ENCODE measurements at places on chromosomes 3 and 15.

DNA sequence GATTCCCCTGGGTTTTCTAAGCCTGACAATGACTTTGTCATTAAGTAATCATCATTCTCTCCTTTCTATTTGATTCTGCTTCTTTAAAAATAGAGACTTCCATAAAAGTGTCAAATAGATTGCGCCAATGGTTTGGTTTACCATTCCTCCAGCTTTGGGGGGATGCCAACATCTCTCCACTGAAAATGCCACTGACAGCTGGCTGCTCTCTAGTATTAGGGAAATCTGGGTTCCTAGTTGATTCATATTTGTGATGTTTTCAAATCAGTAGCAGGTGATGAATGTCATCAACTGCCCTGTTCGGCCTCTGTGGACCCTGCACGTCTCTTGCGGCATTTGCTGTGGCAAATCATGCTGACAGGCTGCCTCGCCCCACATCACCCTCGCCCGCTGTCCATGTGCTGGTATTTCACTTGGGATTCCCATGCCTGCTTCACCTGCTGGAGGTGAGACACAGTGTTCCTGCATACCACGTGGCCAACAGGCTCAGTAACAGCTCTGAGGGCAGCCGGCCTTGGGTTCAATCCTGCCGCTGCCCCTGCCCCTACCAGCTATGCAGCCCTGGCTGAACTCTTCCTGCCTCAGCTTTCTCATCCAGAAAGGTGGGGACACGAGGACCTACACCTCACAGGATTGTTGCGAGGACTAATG lies 28.1 kb downstream of the ZXDC start:
- DNase-seq: no peak

GRCh38 chr15:88894348-88894818 lies 961 bp downstream of the HAPLN3 start:
- peak; percentile 85 for DNase-seq

- no peak for DNase-seq
Measured at GRCh38 chr15:52499506-52499905, 29.2 kb downstream of the MYO5A start.

- no peak for DNase-seq
Measured at GRCh38 chr3:123088387-123088786, 21.6 kb downstream of the PDIA5 start.

- DNase-seq: no peak
Measured at GRCh38 chr3:111134302-111134701, 62.7 kb downstream of the NECTIN3 start.

- DNase-seq: no peak
Measured at GRCh38 chr15:70870051-70870450, 16.1 kb upstream of the LARP6 start.

DNA sequence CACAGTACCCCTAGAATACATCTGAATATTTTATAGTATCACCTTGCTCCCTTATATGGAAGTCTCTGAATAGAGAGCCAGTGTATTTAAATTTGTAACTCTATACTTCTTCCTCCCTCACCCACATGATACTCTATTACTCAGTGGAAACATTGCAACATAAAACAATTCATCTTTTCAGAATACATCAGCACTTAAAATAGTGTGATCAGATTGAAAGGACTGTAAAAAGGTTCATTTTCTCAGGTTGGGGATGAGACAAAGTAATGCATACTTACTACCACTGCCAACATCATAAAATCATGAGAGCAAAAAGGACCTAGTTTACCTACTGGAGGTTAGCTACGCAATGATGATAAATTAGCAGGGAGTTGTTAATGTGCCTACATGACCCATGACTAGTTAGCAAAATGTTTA lies 13.8 kb upstream of the THRB start:
- DNase-seq: no peak

DNA sequence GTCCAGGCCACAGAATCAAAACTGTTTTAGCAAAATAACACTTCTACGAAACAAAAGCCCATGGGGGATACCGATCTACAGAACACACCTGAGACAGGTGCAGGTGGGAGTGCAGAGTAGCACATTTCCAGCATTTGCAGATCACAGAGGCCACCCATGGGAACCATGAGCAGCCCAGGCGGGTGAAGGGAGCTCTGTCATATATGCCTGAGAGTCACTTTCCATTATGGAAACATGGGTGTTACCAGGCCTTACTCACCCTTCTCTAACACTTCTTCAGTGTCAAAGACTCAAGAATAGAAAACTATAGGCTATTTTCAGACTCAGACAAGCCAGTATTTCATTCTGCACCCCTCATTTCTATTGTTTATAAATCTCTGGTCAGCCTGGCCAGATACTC lies 3.5 kb downstream of the PLA1A start:
- no peak for DNase-seq

DNA sequence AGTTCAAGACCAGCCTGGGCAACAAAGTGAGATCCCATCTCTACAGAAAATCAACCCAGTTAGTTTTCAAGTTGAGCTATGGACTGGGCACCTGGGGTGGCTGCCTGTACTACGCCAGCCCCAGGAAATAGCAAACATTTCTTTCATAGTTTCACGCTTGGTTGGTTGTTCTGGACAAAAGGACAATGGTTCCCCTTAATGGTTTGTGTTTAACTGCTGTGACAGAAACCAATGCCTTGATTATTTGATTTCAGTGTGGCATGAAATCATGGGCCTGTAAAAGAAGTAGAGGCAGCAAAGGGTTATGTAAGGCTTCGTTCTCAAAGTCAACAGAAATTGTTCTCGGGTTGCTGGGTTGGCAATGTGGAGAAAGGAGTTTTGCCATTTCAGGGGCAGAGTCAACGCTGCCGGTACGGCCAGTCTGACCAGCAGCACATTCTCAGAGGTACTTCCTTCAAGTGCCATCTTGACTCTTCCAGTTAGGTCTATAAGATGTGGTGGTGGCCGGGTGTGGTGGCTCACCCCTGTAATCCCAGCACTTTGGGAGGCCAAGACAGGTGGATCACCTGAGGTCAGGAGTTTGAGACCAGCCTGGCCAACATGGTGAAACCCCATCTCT lies 12.7 kb downstream of the LCMT2 start:
- DNase-seq: no peak

DNA sequence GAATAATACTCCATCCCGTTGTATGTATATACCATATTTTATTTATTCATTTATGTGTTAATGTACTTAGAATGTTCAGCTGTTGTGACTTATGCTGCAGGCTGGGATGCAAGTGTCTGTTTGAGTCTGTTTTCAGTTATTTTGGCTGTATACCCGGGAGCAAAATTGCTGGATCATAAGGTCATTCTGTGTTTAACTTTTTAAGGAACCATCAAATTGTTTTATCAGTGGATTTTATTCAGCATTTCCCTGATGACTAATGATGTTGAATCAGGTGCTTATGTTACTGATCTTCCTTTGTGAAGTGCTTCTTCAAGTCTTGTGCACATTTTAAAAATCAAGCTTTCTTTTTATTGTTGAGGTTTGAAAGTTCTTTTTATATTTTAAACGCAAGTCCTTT lies 118.1 kb downstream of the SLC25A26 start:
- no peak for DNase-seq

DNA sequence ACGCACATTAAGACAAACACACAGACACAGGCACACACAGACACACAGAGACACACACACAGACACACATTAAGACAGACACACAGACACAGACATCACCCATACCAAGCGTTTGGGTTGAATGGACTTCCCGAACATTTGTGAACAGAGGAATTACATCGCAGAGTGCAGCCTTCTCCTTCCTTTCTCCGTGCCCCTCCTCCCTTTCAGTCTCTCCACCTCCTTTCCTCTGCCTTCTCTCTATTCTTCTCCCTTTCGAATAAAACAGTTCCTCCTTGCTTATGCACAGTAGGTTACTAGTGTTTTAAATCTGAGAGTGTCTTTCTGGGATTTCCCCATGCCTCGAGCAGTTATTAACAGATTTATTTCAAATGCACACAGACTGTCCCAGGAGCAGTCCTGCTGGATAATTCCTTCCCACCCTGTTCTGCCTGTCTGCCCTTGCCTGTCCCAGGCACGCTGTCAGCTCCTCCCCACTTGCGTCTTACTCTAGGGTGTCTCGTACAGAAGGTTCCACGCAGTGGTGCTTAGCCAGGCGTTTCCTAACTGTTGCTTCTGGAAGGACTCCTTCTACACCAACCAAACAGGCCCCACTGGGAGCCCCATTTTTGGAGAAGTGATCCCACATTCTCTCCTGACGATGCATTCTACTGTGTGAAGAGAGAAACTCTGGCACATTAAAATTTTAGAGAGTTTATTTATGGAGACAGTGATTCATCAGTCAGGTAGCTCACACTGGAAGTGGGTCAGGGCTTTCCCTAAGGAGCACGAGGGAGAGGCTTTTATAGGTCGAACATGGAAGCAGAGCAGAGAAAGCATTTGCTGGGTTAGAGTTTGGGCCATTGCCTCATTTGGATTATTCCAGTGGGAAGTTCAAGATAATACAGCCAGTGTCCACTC lies 163.8 kb downstream of the SV2B start:
- DNase-seq: no peak

- DNase-seq: no peak
Measured at GRCh38 chr3:154473769-154474168, 43.8 kb upstream of the GPR149 start.

GRCh38 chr15:61641645-61642044 lies 412.5 kb upstream of the RORA start:
- DNase-seq: no peak

DNA sequence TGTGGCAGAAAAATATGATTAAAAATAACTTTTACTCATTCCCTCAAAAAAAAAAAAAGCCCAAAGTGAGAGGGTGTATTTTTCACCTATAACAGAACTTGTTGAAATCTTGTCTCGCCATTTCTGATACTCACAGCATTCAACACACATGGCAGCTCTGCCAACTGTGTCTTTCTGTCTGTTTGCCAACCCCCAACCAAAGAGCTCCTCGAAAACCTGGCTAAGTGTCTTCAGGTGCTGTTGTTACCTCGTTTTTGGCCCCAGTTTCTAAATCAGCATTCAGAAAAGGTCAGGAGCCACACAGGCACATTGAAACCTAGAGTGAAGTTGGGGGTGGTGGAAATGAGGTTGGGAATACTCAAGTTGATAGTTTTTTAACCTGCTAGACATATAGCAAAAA lies 123.5 kb downstream of the TMEM108 start:
- no peak for DNase-seq

DNA sequence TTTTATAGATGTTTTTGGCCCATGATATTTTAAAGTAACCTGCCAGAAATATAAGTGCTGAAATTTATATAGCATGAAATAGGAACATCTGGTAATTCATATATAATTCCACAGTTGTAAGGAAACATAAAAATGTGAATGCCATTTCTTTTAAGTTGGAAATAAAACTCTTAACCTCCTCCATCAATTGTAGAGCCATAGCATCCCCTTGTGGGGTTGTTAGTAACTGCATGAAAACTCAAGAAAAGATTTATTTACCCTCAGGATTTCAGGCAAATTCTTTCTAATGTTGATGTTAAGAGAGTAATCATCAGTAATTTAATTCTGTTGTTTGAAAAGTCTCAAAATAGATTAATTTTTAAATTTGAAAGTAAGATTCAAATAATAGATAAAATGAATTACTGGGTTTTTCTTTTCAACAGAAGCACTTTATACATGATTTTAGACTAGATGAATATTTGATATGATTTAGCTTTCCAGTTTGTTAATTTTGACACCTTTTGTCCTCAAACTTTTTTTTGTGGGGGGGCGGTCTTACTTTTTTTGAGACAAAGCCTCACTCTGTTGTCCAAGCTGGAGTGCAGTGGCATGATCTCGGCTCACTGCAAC lies 74.7 kb downstream of the RASA2 start:
- peak; percentile 65 for DNase-seq

GRCh38 chr3:15783361-15783969 lies 14.3 kb downstream of the ANKRD28 start:
- no peak for DNase-seq
